ENCODE measurements at places on chromosomes 1 and 21.

- no peak for DNase-seq
Observed at GRCh38 chr1:91585502-91585901, 84.9 kb downstream of the CDC7 start.

DNA sequence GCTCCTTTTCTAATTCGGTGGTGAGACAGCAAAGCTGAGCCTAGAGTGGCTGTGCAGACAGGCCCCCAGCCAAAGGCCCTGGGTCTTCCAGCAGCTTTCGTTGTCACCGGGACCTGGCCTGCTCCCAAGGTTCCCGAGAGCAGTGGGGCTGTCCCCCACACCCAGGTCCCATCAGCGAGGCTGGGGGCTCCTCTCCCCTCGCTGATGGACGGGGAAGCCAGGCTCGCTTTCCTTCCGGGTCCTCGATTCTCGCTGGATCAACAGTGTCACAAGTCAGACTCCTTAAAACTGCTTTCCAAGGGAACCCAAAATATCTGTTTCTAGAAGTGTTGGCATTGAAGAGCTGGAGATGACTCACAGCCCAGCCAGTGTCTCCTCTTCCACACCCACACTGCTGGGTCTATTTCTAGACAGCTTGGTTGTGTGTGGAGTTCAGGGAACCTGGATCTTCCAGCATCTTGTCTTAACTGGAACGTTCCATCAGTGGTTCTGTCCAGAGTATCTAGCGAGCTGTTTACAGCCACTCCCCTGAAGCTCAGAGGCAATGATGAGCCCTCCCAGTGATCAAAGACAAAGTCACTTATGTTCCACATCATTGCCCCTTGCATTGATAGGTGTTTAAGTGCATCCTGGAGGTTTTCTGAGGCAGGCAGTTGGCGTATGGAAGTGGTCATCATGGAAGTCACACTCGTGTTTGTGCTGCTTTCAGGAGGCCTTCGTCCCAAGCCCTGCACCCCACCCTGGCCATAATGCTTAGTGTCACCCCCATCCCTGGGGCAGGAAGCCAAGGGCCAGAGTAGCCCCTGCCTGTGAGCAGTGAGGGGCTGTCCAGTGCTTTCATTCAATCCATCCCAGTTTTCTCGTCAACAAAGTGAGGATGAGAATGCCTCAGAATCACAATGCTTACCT is 35.2 kb downstream of the RRP1 start:
- DNase-seq, result no peak

GRCh38 chr1:2971609-2972008 is 49.7 kb upstream of the ACTRT2 start:
- no peak for DNase-seq

- no peak for DNase-seq
Observed at GRCh38 chr21:44391345-44392091, 38.1 kb downstream of the TRPM2 start.

DNA sequence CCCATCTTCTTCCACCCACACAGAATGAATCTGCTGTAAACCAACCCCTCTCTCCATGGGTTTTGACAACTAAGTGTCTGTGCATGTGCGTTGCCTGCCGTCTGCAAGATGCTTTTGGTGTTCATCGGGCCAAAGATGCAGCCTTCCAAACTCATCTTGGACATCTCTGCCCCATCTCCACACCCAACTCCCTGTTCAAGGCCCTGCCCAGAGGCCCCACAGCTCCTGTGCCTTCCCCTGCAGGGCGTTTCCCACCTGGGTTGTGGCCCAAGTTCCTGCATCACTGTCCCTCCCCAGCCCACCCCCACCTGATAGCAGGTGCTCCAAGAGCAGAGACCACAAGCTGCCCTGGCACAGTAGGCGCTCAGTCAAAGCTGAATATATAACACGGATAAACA is 103.2 kb downstream of the BCAR3 start:
- no peak for DNase-seq

DNA sequence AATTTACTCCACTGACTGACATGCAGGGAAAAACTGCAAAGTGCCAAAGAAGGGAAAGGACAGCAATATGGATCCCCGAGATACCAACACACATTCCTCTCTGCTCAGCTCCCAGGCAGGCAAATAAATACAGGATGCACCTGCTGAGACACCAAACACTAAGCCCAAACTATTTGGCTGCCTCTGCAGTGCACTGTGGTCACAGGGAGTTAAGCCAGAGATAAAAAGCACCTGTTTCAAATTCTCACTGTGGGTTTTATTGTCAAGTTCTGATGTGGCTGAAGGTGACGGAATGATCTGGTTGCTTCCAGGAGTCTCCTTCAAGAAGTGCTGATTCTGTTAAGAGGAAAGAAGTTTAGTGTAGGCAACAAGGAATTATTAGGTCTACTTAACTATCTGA is 17.7 kb downstream of the TEX38 start:
- no peak for DNase-seq

DNA sequence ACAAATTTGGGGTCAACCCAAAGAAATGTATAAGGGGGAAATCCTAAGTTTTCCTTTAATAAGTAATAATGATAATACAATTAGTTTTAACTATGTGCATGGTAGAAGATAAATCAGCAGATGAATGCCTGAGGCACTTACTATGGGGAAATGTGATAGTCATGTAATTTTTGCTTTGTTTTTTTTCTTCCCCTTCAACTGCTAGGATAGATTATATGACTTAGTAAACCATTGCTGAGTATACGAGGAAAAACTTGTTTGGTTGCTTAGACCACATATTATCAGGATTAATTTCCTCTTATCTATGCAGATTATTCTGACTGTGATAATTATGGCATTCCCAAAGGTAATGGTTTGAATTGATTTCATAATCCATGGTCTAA is 181.1 kb downstream of the TGFB2 start:
- DNase-seq, result no peak
